ENCODE measurements at places on chromosomes 1 and 21.

GRCh38 chr1:20982316-20982715, 194.4 kb downstream of the EIF4G3 start:
- no peak for DNase-seq

- DNase-seq = no peak
These were observed 254.4 kb upstream of the GJB5 start for GRCh38 chr1:34500451-34500850.

- no peak for DNase-seq
These were observed 19.9 kb upstream of the LDLRAP1 start for GRCh38 chr1:25523542-25523941.

DNA sequence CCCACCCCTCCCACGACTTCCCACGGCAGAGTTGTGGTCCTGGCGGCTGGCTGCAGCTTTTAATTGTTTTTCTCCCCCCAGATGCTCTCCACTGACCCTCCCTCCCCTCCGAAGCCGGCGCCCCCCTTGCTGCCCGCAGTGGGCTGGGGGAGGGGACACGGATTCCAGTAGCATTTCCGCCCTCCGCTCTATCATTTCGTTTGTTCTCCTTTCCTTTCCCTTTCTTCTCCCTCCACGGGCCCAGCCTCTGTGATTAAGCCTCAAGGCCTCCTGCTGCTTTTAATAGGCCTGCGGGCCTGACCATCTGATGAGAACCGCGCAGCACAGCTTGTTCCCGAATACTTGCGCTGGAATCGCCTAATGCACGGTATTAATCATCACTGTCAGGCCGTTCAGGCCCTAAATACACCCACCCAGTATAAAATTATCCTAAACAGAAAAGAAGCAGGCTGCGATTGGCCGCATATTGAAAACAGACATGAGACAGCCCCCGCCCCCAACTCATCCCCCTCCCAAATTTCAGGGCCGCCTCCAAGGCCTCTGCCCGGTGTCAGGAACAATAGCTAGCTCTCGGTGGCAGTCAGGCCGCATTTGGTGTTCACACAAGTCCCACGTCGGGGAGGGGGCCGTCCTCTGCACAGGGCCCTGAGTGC, 102.0 kb upstream of the ARHGEF16 start:
- peak; percentile 68 for DNase-seq

GRCh38 chr21:31030367-31031106, 7.7 kb downstream of the KRTAP19-8 start:
- DNase-seq = no peak

DNA sequence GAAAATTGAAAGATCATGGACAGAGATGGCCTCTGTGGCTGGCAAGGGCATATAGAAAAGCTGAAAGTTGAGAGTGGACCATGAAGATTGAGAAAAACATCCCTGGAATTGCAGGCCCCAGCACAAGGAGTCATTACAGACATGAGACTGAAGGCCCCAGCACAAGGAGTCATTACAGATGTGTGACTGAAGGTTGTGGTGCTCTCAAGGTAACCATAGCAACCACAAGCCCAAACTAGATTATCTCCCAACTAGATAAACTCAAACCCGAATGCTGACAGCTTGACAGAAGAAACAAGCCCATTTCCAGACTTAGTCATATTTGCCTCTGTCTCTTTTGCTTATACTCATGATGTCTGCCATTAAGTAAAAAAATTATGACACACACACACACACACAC, 1252.1 kb upstream of the ADGRL4 start:
- no peak for DNase-seq

GRCh38 chr1:65177457-65177856, 29.5 kb downstream of the AK4 start:
- DNase-seq = peak; percentile 55

DNA sequence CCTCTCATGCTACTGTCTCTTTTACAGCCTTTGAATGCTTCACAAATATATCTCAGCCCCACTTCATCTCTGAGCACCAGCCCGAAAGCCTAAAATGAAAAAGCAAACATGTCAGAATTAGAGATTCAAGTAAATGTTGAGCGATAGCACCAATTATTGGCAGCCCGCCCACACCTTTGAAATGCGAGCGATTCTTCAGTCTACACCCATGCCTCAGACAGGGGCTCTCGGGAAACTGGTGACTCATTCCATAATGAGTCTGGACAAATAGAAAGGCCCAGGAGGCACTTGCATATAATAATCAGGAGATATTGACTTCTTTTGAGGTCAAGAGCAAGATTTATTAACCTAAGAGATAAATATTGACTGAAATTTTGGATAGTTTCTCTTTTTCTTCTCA, 487.3 kb upstream of the PTBP2 start:
- no peak for DNase-seq

GRCh38 chr1:147700042-147701006, 30.0 kb upstream of the ACP6 start:
- DNase-seq = peak; percentile 38

DNA sequence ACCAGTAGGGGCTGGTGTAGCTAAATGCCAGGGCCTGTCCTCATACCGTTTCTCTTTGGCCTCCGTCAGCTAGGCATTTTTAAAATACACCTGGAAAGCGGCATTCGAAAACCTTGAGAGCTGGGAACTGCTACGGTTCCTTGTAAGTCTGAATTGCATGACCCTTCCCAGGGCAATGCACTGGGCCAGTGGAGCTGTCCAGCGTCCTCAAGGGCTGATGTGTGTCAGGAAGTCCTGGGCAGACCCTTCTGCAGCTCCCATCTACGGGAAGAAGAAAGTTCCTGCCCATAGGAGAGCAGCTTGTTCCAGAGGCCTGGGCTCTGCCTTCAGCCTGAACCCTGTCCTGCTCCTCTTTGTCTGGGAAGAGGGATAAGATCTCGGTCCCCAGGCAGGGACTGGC, 34.1 kb downstream of the UBASH3A start:
- DNase-seq = no peak

- DNase-seq = no peak
These were observed 44.8 kb upstream of the FMOD start for GRCh38 chr1:203395751-203396150.

GRCh38 chr1:21647431-21648351, 21.5 kb downstream of the RAP1GAP start:
- no peak for DNase-seq

- DNase-seq = no peak
These were observed 10.6 kb downstream of the SRSF4 start for GRCh38 chr1:29171089-29171488.

DNA sequence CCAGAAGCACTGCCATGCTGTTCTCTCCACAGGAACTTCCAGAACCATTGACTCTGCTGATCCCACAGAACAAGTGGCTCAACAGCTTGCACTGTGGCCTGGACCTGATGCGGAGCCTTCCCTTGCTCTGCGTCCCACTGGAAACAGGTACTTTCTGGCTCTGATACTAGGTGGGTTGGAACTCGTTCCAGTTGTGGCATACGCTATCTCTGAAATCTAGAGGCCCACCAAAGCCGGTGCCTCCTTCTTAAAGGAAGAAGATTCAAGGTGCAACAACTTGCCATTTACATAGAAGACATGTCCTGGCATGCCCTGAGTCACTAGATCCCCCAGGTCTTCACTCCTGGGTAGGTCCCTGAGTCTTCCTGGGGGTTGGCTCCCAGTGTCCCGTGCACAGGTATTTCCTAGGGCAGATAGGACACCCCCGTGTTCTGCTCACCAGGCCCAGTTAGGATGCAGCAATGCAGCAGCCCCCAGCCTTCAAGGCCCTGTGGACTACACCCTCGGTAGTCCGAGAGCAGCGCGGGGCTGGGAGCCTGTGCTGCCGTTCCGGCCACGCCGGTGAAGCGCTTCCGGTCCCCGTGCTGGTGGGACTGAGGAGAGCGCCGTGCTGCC, 10.8 kb upstream of the PCBP3 start:
- no peak for DNase-seq

DNA sequence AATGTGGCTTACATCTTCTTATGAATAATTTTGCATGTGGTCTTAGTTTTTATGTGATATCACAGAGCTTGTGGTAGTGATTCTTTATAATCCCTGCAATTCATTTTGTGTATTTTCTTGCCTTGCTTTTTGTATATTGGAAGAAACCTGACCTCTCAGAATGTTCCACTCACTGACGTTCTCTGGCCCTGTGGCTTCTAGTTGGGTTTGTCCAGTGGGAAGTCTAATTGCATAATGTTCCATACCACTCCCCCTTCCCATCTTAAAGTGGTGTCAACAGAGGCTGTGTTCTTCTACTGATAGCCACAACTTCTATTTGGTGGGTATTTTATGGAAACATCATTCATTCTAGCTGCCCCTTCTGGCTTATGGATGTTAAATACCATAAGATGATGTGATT, 225.3 kb downstream of the BACH1 start:
- DNase-seq = no peak

DNA sequence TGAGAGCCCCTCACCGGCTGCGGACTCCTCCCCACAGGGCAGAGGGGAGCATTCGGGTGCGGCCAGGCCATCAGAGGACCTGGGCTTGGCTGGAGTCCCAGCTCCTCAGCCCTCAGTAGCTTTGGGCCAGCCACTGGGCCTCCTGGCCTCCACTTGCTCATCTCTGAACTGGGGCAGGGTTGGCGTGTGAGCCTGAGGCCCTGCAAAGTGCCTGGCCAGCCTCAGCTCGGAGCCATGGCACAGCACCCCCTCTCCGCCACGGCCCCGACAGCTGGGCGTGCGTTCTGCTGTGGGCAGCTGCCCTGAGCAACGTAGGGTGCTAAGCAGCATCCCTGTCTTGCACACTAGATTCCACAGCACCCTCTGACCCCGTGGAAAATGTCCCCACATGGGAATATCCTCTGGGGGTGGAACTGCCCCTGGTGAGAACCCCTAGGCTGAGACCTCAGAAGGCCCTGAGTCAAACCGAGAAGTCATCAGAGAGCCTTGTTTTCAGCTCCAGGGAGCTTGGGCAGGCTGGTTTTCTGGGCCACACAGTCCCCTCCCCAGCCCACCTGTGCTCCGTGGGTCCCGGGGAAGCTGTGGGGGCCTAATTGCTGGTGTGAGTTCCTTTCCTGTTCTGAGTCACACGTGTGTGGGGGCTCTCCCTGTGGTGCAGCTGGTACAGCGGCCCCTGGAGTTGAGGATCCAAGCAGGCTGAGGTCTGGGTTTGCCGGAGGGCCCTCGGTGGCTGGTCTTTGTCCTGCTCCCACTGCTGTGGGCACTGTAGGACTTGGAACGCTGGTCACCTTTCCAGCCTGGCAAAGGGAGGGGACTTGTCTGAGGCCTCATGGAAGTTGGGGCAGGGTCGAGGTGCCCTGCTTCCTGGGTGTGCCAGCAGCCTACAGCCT, 24.5 kb downstream of the TP73 start:
- DNase-seq = no peak

DNA sequence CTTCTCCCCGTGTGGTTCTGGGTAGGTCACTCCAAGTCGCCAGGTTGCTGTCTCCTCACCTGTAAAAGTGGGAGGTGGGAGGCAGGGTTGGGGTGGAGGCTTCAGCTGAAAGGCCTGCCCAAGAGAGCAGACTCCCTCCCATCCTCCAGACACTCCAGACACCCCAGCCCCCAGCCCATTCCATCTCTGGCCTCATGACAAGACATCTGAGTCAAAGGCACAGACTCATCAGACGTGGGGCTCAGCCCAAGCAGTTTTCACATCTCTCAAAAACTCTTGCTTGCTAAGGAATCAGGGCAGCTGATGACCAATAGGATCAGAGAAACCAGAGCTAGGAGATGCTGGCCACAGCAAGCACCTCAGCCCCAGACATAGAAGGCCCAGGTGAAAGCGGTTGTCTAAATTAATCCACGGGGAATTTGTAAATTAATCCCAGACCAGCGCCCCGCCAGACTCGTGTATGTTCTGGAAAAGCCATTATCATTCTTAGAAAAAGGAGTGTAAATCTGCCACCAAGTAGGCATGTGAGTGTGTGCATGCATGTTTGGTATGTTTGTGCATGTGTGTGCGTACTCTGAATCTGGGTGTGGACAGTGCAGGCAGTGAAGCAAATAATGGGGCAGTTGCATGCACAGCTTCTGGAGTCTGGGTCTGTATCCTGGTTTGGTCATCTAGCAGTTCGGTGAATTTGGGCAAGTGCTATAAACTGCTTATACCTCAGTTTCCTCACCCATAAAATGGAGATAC, 55.2 kb downstream of the KCND3 start:
- no peak for DNase-seq

GRCh38 chr1:51818487-51818886, 60.0 kb downstream of the NRDC start:
- DNase-seq = no peak

- no peak for DNase-seq
These were observed 106.1 kb downstream of the SIM2 start for GRCh38 chr21:36804874-36805611.

DNA sequence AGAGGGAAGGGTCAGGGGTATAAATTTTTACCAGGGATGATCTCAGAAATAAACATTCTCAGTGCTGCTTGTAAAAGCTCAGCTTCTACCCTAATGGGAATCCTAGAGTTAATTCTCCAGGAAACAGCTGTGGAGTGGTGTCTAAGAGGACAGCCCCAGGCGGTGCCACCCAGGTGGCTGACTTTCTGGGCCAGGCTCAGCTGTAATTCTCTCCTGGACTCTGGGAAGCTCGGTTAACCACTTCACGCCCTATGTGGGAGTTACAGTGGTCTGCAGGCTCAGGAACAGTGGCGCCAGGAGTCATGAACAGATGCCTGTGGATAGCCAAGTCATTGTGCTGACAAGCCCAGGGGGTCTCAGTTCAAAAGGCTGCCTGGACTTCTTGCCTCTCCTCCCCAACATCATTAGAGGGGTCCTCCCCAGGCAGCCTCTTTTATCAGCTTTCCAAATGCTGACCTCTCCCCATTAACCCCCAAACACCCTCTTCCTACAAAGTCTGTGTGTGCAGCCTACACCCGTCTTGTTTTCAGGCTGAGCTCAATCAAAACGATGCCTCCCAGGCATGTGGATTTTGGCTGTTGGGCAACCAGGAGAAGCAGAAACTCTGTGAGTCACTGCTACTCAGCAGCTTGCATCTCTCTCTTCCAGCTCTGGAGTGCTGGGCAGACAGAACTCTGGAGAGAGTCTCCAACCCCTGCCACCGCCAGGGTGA, 1.2 kb downstream of the HHIPL2 start:
- peak; percentile 62 for DNase-seq

DNA sequence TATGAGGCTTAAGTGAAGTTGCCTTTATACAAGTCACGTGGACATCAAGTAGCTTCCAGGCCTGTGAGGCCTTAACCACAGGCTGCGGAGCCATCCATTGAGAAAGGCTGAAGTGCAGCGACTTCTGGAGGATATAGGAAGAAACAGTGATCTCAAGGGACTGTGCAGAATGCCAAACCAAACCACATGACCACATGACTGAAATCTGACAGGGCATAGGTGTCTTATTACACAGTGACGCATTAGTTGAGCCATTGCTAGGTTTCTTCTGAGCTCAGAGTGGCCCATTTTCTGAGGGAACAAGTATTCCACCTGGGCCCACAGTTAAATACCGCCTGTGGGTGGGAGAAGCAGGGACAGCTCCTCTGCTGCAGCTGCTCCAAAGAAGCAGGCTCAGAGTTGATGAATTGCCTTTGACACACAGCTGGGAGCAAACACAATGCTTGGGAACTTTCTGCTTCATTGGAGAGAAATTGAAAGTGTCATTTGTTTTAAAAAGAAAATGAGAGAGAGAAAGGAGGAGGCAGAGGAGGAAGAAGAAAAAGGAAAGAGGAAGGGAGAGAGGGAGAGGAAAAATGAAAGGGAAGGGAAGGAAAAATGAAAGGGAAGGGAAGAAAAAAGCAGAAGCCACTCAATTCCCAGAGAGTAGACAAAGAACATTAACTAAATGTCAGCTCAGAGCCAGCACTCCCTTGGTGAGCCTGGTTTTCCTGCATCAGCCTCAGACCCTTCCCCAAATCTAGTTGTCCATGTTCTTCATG, 94.4 kb downstream of the COLGALT2 start:
- DNase-seq = peak; percentile 98
